ENCODE measurements at places on chromosomes 2 and 18. TPM values are rescaled to one million over a fixed set of nuclear protein-coding genes. Genes with fewer than 3 reads are reported as not detected.

DNA sequence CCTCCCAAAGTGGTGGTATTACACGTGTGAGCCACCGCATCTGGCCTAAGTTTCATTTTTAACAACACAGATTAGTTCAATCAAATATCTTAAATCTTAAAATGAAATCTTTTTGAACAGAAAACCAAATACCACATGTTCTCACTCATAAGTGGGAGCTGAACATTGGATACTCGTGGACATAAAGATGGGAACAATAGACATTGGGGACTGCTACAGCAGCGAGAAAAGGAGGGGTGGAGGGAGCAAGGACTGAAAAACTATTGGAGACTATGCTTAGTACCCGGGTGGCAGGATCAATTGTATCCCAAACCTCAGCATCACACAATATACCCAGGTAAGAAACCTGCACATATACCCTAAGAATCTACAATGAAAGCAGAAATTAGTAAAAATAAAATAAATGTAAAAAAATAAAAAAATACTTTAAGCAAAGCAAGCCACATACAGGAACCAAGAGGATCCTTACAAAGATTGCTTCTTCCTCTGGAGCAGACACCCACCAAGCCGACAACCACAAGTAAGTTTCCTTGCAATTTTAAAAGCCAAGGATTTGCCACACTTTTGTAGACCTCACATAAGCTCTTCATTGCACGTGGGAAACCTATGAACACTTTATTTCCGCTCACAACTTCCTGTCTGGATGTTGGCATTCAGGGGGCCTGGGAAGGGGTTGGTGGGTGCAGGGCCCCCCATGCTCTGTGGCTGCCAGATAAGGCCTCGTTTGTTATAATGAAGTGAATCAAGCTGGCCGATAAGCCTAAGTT lies 147.9 kb downstream of the MYCN start:
- no peak for DNase-seq

GRCh38 chr2:118190474-118190873 lies 102.2 kb downstream of the INSIG2 start:
- no peak for DNase-seq

DNA sequence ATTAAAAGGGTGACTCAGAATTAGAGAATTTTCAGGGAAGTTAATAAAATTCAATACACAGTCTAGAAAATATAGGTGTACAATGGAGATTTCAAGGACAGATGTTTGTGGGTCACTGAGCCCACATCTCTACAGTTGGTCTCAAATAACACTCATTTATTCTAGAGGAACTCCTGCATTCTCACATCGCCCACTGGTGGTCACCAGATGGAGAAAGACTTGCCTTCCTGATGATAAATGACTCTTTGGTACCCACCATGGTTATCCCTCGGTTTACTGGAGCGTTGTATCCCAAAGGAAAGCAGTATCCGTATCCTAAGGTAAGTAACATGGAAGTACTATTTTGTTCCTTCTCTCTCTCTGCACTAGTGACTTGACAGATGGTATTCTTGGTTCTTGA lies 1297.1 kb downstream of the DPP10 start:
- DNase-seq, result no peak

GRCh38 chr2:183093857-183094657 lies 15.5 kb downstream of the DUSP19 start:
- no peak for DNase-seq

- no peak for DNase-seq
Observed at GRCh38 chr2:9364791-9365497, 58.4 kb downstream of the ITGB1BP1 start.

DNA sequence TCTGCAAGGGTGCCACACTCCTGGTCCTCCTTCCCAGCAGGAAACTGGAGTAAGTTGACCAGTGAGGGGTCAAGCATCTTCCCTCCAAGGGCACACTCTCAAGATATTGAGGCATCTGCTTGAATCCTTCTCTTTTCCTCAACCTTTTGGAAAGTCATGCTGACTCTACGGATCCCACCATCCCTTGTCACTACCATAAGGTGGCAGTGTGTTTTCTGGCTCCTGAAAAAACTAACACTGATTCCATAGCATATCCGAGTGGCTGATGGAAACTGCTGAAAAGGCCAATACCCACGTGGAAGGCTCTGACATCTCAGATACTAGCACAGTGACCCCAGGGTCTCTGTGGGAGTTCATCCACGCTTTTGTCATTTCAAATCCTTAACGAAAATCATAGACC lies 37.1 kb downstream of the GPR45 start:
- DNase-seq, result no peak

- no peak for DNase-seq
Observed at GRCh38 chr2:58107803-58108710, 61.5 kb downstream of the VRK2 start.

DNA sequence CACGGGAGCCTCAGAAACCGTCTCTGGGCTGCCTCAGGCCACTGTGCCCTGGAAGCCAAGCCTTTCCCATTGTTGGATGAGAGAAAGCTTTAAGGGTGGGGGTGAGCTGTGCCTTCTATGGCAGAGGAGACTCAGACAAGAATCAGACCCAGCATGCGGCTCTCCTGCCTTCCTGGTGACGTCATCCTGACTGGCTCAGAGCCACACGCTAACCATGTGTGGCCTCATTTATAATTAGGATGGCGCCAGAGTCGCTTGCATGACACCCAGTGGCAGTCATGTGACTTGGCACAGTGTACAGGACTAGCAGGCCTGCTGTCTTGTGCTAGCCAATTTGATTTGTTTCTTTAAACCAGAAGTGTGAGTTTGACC lies 99.1 kb downstream of the SH3BP4 start:
- peak; percentile 90 for DNase-seq

DNA sequence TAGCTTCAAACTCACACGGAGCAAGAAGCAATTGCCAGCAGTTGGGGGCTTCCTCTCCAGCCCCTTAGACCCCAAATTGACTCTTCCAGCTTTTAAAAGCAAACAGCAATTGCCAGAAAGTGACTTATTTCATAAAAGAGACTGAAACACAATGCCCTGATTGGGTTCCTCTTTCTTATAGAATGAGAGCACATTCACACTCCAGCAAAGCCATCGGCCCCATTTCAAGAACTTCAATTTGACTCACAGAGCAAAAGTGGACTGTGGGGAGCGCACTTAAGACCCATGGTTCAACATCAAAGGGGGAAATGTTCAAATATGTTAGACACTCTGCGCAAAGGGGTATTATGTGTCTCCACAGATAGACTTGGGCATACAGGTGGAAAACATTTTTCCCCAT lies 484.7 kb downstream of the BCL11A start:
- no peak for DNase-seq

DNA sequence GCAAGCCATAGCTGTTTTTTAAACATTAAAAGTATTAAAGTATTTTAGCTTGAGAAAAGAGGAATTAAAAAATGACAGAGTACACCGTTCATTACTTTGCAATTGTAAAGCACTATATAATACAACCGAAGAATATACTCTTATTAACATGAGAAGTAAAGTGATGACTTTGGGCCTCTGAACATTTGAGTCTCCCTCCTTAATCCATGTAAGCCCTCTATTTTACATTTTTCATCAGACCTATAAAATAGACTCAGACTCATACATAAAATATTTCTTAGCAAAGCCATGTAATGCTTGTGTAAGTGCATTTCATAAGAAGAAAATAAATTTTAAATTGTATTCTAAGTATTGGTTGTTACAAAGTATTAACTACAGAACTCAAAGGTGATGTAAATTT lies 198.6 kb downstream of the LRP1B start:
- no peak for DNase-seq

GRCh38 chr2:13919981-13920382 lies 712.5 kb upstream of the LRATD1 start:
- DNase-seq, result no peak

DNA sequence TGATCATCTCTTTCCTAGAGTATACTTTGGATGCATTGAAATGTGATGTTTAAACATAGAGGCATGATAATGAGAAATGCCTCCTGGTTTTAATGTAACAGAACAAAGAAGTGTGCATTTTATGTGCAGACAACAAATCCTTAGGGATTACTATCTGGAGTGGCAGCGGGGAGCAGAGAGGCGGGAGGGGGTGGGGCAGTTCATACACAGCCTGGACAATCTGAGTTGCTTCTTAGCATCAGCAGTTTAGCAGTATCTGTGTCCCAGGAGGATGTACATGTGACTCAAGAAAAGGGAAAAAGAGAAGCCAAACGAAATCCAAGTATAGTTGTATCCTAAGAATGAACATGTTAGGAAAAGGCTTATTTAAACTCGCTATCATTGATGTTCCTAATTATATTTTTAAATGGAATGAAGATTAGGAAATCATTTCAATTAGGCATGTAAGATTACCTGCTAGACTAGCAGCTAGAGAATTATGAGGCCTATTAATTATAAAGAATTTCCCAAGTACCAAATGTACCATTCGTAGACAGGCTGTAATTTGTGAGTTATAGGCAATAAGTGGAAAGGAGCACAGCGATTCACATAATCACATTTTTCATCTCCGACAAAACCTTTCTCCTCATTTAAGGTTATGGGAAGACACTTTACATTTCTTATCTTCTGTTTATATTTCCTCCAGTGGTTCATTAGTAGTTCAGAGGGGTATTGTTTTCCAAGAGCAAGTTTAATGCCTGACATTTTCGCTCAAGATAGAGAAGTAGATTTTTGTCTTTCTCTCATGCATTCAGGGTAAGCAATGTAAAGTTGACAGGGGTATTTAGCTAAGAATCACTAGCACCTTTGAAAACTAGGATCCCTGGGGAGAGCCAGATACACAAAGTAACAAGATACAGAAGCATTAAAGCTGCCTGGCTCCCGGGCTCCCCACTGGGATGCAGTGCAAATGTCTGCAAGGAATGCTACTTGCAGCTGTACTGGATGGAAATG lies 141.3 kb upstream of the NOSTRIN start:
- DNase-seq, result no peak

DNA sequence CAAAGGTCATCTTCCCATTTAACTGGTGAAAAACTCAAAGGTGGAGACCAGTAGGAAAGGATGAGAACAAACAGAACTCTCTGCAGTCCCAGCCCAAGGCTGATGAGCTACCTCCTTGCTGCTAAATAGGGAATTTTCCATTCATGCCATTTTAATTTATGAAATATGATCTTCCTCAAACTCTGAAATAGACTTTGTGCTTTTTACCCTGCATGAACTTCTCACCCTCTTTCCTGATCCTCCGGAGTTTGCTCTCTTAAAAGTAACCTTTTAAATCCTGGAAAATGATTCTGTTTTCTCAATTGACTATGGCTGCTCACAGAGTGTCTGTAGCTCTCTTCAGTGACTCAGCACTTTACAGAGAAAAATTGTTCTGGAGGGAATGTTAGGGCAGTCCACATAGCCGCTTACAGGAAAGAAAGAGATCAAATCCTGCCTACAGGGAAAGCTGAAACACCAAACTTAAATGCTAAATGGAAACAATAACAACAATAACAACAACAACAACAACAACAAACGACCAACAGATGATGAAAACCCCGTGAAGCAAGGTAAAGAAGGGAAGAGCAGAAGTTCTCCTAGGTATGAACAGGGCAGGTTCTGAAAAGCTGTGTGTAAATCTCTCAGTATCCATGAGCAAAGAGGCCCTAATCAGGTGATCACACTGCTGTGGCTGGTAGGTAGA lies 79.8 kb upstream of the SESTD1 start:
- DNase-seq, result no peak

GRCh38 chr2:21607572-21607971 lies 483.8 kb downstream of the TDRD15 start:
- DNase-seq, result no peak

DNA sequence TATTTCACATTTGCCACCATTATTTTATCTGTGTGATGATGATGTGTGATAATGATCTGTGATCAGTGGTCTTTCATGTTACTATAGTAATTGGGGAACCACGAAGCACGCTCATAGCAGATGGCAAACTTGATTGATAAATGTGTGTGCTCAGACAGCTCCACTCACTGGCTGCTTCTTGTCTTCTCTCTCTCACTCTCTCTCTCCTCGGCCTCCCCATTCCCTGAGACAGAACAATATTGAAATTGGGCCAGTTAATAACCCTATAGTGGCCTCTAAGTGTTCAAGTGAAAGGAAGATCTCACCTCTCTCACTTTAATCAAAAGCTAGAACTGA lies 60.7 kb upstream of the RAPGEF4 start:
- no peak for DNase-seq

DNA sequence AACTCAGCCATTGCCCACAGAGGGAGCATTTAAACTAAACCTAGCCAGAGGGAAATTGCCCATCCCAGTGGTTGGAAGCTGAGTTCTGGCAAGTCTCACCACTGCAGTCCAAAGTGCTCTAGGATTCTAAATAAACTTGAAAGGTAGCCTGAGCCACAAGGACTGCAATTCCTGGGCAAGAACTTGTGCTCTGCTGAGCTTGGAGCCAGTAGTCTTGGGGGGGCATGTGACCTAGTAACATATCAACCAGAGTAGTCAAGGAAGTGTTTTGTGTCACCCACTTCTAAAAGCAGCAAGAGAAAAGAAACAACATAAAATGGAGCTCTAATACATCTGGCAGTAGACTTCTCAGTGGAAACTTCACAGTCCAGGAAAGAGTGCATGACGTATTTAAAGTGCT lies 167.0 kb downstream of the PTH2R start:
- no peak for DNase-seq

GRCh38 chr2:169354244-169354643 lies 8.1 kb downstream of the LRP2 start:
- no peak for DNase-seq

DNA sequence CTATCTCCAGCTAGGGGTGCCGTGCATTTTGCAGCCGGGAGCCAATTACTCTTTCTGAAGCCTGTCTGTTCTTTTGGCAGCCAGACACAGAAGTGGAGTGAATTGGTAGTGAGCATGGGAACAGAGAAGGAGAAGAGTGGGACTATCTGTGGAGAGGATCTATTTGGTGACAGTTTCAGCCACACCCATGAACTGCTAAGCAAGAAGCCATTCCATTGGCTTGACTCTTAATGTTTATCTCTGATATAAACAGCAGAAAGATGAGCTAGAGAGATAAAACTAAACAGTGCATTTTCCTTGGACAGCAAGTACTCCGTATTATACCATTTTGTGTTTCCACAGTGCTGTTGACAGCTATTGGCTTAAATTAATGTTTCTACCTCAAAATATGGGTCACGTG lies 259.6 kb upstream of the THUMPD2 start:
- no peak for DNase-seq

DNA sequence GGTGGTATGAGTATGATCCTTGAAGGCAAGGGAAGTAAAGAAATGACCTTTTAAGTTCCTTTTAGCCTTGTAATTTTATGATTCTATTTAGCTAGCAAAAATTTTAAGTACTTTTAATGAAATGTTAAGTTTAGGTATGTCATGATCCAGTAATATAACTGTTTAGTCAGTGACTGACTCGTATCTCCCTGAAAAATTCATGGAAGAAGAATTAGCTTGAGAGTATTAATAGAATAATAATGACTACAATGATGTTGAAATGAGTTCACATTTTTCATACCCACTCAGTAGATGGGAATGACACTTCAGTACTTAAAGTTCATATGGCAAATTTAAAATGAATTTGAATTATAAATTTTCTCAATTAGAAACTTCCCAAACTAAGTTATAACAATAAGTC lies 14.6 kb downstream of the RAB3GAP1 start:
- DNase-seq, result no peak

Gene SPP2
- not detected for total RNA-seq

Gene CXCR2
- 5.2 TPM for total RNA-seq

Gene RTP5
- not detected for total RNA-seq

Gene MC4R
- total RNA-seq, result not detected

Gene ARHGAP15
- 33.8 TPM for total RNA-seq

Gene CABYR
- total RNA-seq, result 2.9 TPM

Gene DSC2
- 36.4 TPM for total RNA-seq

Gene COL3A1
- 14,030 TPM for total RNA-seq

Gene RAPGEF4
- total RNA-seq, result 10.3 TPM

Gene DTNB
- 9.2 TPM for total RNA-seq
